ENCODE measurements at places on chromosomes 2 and 18. TPM values are rescaled to one million over a fixed set of nuclear protein-coding genes. Genes with fewer than 3 reads are reported as not detected.

- DNase-seq: no peak
Observed at GRCh38 chr2:127498386-127498785, 27.9 kb downstream of the IWS1 start.

GRCh38 chr2:156708051-156708450 lies 271.9 kb downstream of the GPD2 start:
- DNase-seq: no peak

GRCh38 chr18:50115095-50115494 lies 79.9 kb downstream of the MYO5B start:
- DNase-seq: no peak

GRCh38 chr2:50315336-50315735 lies 716.6 kb downstream of the NRXN1 start:
- DNase-seq: no peak

GRCh38 chr2:108165729-108166128 lies 74.0 kb upstream of the SULT1C3 start:
- DNase-seq: no peak

- DNase-seq: no peak
Observed at GRCh38 chr2:128513961-128514283, 195.3 kb upstream of the HS6ST1 start.

The MOCOS gene
- 9.1 TPM for total RNA-seq

The SMAD4 gene
- 96.2 TPM for total RNA-seq

DNA sequence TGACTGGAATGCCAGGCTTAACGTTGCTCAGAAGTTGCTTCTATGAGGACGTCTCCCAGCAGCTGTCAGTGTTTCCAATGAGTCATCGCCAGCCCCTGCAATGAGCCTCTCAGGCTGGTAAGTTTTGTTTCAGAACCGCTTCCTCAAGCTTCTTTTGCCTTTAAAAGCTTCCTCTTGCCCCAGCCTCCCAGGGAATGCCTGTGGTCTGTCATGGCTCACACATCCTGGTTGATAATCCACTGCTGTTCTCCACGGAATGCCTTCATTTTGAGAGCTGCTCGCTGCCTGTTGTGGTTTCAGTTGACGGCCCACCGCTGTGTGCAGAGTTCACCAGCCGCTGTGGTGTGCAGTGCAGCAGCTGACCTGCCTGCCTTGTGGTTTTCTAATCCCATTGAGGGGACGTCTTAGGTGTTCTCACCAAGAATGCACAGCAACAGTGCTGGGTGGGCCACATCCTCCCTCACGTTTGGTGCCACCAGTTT lies 96.4 kb downstream of the RTP5 start:
- DNase-seq: peak; percentile 24

GRCh38 chr2:54061272-54061671 lies 54.1 kb upstream of the ACYP2 start:
- no peak for DNase-seq

The CYRIA gene
- total RNA-seq: 12.5 TPM

The MBP gene
- 27.2 TPM for total RNA-seq

- DNase-seq: no peak
Observed at GRCh38 chr18:55953326-55953725, 365.3 kb upstream of the TCF4 start.

The RGPD8 gene
- 48.9 TPM for total RNA-seq

DNA sequence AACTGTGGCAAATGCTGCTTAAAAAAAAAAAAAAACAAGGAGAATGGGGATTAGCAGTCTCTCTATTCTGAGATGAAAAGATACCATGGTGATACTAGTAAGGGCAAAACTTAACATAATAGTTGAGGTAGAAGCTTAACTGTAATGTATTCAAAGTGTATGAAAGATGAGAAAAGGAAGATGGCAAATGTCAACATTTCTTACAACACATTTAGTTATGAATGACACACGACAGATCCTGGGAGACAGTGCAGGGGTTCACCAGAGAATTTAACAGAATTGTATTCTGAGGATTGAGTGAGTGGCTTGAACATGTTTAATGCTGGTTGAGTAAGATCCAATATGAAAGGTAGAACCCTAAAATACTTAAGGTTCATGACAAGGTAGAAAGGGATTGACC lies 52.7 kb downstream of the CUL3 start:
- DNase-seq: no peak
